PC-9 (cell line): ENCODE measurements at places on chromosomes 13 and 19. TPM values are rescaled to one million over a fixed set of nuclear protein-coding genes. Genes with fewer than 3 reads are reported as not detected.

Gene PLPP2
- total RNA-seq = 143 and 146 TPM in 2 replicates

Gene FFAR2
- total RNA-seq = not detected in 2 replicates

DNA sequence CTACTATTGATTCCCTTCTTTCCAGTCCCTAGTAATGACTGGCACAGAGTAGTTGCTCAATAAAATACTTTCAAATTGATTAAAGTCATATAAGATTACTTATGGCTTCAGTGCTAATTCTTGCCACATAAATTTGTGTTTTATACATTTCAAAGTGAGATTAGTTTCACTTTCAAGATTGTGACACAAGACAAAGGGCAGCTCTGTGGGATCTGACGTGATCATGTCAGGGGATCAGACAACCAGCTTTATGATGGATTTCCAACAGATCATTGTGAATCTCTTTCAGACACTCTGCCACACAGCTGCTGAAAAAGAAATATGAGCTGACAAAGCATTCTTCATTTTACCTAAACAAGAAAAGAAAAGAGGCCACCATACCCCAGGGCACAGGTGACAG is 73.4 kb upstream of the POMP start:
- no peak overlapping the region for H3K4me3 ChIP-seq
- H3K27me3 ChIP-seq = peaks cover 60% of the 10 kb centered on the region
- DNase-seq = no peak
- H3K4me1 ChIP-seq = no peaks in the 10 kb centered on the region
- H3K36me3 ChIP-seq = no peaks in the 10 kb centered on the region

GRCh38 chr19:2355168-2356035 is 4.7 kb upstream of the TMPRSS9 start:
- no peaks in the 10 kb centered on the region for H3K4me1 ChIP-seq
- no peak for DNase-seq
- H3K36me3 ChIP-seq = no peaks in the 10 kb centered on the region
- H3K4me3 ChIP-seq = no peak overlapping the region

GRCh38 chr19:1470305-1471009 is 8.6 kb downstream of the C19orf25 start:
- no peak for DNase-seq
- H3K4me3 ChIP-seq = peak overlapping the region; percentile 31; the same call in 1 of the 2 replicates
- no peaks in the 10 kb centered on the region for H3K4me1 ChIP-seq
- no peaks in the 10 kb centered on the region for H3K27me3 ChIP-seq
- no peaks in the 10 kb centered on the region for H3K36me3 ChIP-seq

GRCh38 chr13:20810808-20811207 is 37.0 kb upstream of the EEF1AKMT1 start:
- H3K4me3 ChIP-seq = no peak overlapping the region
- no peak overlapping the region for H3K27ac ChIP-seq
- H3K4me1 ChIP-seq = peaks cover 16% of the 10 kb centered on the region
- H3K36me3 ChIP-seq = peaks cover 10% of the 10 kb centered on the region; the same call in 1 of the 2 replicates
- no peak for DNase-seq
- H3K27me3 ChIP-seq = no peaks in the 10 kb centered on the region

GRCh38 chr19:43433358-43433673 is 18.6 kb downstream of the TEX101 start:
- H3K4me1 ChIP-seq = peaks cover 26% of the 10 kb centered on the region
- H3K4me3 ChIP-seq = no peak overlapping the region
- no peak for DNase-seq
- H3K27ac ChIP-seq = no peak overlapping the region
- H3K27me3 ChIP-seq = no peaks in the 10 kb centered on the region

DNA sequence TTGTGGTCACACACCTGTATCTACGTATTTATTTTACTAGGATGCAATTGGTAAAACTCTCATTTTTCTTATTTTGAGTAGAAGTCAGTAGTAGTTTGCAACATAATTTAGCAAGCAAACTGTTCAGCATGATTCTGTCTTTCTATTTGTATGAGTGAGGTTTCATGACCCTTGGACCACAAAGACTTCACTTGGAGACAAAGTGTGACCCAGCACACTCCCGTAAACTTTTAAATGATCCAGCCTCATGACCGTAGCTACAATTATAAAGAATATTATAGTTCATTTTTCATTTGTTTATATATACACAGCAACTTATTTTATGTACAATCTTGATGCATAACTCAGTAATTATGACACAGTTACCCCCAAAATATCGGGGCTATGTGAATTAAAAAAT is 86.5 kb downstream of the ERCC5 start:
- no peaks in the 10 kb centered on the region for H3K4me1 ChIP-seq
- no peak overlapping the region for H3K27ac ChIP-seq
- DNase-seq = no peak
- no peaks in the 10 kb centered on the region for H3K36me3 ChIP-seq
